Pancreas (tissue), 10 donors: ENCODE measurements at places on chromosomes 4 and X. TPM values are rescaled to one million over a fixed set of nuclear protein-coding genes. Genes with fewer than 3 reads are reported as not detected.

GRCh38 chrX:129310000-129310399 lies 213.3 kb downstream of the SMARCA1 start:
- no peak for DNase-seq

The CT45A10 gene
- not detected for polyA plus RNA-seq

GRCh38 chr4:103786593-103786992 lies 66.8 kb upstream of the TACR3 start:
- no peak for DNase-seq

GRCh38 chrX:105658136-105658535 lies 164.2 kb upstream of the NRK start:
- no peak for DNase-seq

- DNase-seq = no peak
These were observed 96.1 kb downstream of the PPP3CA start for GRCh38 chr4:101251261-101251660.

GRCh38 chrX:103540145-103540544 lies 20.9 kb upstream of the RAB40A start:
- no peak for DNase-seq

DNA sequence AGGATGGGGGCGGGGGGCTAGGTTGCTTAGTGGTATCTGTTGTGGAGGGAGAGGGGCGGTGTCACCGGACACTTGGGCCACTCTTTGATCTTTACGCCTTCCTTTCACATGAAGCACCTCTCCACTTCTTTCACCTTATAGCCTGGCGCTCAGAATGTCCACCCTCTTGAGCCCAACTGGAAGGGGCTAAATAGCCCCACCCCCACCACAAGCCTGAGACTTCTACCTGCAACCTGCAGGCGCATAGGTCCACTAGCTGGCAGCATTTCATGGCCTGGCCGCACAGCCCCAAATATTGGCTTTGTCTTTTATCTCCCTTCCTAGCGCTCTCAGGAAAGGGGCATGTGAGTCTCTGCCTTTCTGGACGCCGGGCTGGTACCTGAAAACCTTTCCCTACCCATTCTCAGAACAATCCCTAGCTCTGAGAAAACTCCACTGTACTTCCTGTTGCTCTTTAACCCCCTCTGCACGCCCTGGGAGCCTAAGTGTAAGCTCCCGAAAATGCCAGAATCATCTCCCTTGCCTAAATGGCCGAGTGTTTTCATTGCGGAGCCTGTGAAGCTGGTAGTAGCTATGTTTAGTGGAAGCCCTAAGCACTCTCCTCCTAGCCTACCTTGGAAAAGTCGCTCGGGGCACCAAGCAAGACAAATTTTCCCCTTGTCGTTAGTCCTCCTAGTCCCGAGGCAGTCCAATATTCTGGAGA lies 1.2 kb upstream of the TRPC5 start:
- DNase-seq = no peak

GRCh38 chrX:52574416-52575275 lies 57.8 kb upstream of the XAGE1B start:
- DNase-seq = peak; percentile 36

DNA sequence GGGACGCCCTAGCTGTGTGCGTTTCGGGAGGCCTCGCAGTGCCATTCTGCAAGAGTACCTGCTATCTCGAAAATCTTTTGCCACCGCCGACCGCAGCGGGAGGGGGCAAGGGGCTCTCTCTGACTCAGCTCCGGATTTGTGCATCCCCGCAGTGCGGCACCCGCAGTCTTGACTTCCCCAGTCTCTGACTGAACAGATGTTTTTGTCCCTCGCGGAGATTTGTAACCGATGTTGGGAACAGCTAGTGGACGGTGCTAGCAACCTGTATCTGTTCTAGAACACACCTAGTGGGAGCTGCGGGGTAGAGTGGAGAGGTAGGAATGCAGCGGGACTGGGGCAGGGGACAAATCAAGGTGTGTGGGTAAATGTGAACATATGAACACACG lies 17.2 kb downstream of the NKX6-1 start:
- DNase-seq = no peak

GRCh38 chrX:95760356-95760755 lies 924.3 kb upstream of the DIAPH2 start:
- no peak for DNase-seq

The IGFBP7 gene
- 186 TPM for polyA plus RNA-seq

The ALB gene
- 179 TPM for polyA plus RNA-seq

GRCh38 chr4:4568806-4569427 lies 27.1 kb upstream of the STX18 start:
- DNase-seq = no peak

The PDE6B gene
- 3.0 TPM for polyA plus RNA-seq

DNA sequence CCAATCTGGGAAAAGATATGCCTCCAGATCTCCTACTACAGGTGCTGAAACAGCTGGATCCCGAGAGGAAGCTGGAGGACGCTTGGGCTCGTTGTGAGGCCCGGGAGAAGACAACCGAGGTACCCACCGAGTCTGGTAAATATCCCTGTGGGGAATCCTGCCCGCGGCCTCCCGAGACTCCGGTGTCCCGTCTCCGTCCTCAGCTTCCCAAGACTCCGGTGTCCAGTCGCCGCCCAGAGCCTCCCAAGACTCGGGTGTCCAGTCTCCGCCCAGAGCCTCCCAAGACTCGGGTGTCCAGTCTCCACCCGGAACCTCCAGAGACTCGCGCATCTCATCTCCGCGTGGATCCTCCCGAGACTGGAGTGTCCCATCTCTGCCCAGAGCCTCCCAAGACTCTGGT lies 639 bp downstream of the FAM47B start:
- DNase-seq = no peak

GRCh38 chr4:168674866-168675265 lies 178.0 kb downstream of the PALLD start:
- no peak for DNase-seq

- no peak for DNase-seq
These were observed 1.1 kb downstream of the ARHGAP36 start for GRCh38 chrX:131059246-131059645.

GRCh38 chr4:8830611-8831200 lies 40.9 kb downstream of the HMX1 start:
- no peak for DNase-seq

- no peak for DNase-seq
These were observed 133.7 kb downstream of the PAPSS1 start for GRCh38 chr4:107586371-107586770.

GRCh38 chrX:74291577-74291963 lies 12.4 kb upstream of the ZCCHC13 start:
- no peak for DNase-seq

The PDLIM3 gene
- 30.6 TPM for polyA plus RNA-seq

DNA sequence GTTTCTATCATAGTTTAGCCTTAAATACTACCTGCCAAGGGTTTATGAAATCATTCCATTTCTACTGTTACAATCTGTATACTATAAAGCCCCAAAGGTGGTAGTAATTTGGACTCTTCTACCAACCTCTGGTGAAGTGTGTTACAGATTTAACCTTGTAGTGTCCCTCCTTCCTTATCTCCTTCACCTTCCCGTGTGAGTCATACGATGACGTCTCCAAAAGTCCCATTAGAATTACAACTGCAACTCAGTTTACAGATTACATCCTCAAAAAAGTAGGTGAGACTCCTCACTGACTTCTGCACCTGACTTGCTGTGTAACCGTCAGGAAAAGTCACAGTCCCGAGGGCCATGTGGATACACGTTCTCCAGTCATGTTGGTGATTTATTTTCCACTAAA lies 219.0 kb downstream of the DCTD start:
- DNase-seq = no peak

DNA sequence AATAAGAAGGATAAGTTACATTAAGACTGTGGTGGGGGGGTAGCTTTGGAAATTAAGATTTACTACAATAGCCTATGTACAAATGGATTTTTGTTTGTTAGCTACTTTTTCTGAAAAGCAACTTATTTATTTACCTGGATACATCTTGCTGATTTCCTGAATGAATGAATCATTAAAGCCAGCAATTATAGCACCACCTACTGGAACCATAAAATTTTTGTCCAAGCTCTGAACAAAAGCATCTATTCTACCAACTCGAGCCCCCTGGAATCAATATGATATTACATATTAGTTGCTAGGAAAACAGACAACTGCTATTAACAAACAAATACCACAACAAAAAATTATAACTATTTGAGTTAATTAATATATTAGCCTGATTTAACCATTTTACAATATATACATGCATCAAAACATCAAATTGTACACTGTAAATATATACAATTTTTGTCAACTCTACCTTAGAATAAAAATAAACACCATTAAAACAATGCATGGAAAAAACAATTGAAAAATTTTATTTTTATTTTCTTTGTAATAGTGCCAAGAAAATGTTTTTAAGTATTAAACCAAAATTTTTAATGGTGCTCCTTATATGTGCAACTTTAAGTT lies 15.3 kb downstream of the SEPSECS start:
- no peak for DNase-seq

- DNase-seq = no peak
These were observed 406.3 kb upstream of the CPEB2 start for GRCh38 chr4:14596028-14596427.

The LGI2 gene
- 0.38 TPM for polyA plus RNA-seq

The TBC1D19 gene
- polyA plus RNA-seq = 1.8 TPM

DNA sequence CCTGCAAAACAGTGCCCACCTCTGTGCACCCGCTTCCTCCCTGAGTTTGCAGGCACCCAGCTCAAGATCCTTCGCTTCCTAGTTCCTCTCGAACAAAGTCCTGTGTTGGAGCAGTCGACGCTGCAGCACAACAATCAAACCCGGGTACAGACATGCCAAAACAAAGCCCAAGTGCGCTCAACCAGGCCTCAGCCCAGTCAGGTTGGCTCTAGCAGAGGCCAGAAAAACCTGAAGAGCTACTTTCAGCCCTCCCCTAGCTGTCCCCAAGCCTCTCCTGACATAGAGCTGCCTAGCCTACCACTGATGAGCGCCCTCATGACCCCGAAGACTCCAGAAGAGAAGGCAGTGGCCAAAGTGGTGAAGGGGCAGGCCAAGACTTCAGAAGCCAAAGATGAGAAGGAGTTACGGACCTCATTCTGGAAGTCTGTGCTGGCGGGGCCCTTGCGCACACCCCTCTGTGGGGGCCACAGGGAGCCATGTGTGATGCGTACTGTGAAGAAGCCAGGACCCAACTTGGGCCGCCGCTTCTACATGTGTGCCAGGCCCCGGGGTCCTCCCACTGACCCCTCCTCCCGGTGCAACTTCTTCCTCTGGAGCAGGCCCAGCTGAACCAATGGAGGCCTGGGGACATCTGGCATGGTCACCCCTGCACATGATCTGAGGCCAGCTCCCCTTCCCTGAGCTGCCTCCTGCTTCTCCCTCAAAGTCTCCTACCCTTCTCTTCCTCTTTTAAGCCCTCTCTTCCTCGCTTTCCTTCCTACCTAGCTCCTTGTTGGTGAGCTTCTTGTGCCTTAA lies 6.9 kb downstream of the APEX2 start:
- no peak for DNase-seq

GRCh38 chr4:107044170-107044569 lies 8.1 kb upstream of the DKK2 start:
- DNase-seq = no peak

- DNase-seq = no peak
These were observed 493.7 kb downstream of the MAGEE1 start for GRCh38 chrX:76921176-76921575.

DNA sequence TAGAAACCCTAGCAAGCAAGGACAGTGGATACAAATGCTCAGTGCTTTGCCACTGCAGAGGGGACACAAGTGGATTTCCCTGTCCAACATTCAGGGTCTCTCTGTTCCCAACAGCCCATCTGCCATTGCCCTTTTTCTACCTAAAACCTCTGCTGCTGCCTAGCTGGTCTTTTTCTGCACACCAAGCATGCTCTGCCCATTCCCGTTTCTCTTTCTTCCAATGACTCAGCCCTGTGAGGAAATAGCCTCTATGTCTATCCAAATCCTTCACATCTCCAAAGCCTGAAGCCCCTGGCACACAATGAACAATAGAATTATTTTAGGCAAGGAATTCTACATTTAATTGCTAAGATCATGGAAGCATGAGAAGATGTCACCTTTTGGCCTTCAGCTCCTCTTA lies 5.7 kb upstream of the AMELX start:
- no peak for DNase-seq

The CCKAR gene
- polyA plus RNA-seq = not detected

The PNMA3 gene
- 2.3 TPM for polyA plus RNA-seq

DNA sequence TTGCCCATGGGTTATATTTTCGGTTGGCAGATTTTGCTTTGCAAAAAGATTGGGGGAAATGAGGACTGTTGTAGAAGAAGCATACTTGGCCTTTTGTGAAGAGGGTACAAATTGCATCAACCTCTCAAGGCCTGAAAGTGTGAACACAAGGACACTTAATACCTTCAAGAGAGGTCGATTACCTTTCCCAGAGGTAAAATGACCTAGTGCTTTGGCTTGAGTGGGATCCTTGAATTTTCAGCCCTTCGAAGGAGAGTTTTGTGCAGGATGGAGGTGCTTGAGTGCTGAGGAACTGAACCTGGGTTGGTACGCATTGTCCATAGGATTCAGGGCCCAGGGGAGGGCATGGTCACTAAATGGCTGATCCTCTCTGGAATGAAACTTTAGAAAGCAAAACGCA lies 27.6 kb upstream of the NKAP start:
- no peak for DNase-seq

The SSX2B gene
- not detected for polyA plus RNA-seq

The DIAPH2 gene
- 3.3 TPM for polyA plus RNA-seq

The COL4A6 gene
- 0.11 TPM for polyA plus RNA-seq

The XK gene
- polyA plus RNA-seq = 1.3 TPM

DNA sequence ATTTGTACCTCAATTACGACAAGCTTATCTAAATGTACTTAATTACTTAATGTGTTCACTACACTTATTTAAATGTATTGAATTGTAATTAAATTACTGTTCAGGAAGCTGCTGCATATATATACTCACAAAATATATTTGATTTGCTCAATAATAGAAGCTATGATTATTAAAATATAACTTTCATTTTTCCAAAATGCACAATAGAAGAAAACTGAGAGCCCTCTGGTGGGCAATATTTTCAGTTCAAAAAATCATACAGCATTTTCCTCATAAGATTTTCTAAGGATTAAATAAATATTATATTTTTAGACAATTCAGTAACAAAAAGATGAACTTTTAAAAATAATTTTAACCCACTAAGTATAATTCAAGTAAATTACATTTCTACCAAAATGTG lies 217.3 kb downstream of the DKK2 start:
- no peak for DNase-seq

DNA sequence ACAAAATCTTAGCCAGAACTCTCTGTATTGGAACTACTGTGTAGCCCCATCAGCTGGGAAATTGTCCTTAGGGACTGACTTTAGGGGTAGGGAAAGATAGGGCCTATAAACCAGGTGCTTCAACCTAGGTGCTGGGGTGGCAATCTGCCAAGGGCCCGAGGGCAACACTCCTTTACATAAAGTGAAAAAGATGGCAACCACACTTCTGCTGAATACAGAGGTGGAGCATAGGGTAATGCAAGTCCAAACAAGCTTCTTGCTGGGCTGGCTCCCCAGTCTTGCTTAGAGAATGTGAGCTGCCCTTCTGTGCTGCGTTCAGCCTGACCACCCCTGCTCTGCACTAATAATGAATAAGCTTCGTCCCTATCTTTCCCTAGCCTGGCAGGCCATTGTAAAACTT lies 9.8 kb downstream of the ZBTB33 start:
- no peak for DNase-seq

The CCDC158 gene
- 0.73 TPM for polyA plus RNA-seq

The TCEAL2 gene
- 24.2 TPM for polyA plus RNA-seq

The ARHGEF38 gene
- 5.0 TPM for polyA plus RNA-seq

The GABRG1 gene
- polyA plus RNA-seq = under 0.01 TPM

The PAGE1 gene
- not detected for polyA plus RNA-seq
